ENCODE measurements at places on chromosomes 12 and 14. TPM values are rescaled to one million over a fixed set of nuclear protein-coding genes. Genes with fewer than 3 reads are reported as not detected.

HECTD4 gene
- total RNA-seq: 21.8 TPM

BICDL1 gene
- total RNA-seq: 0.65 TPM

DTX1 gene
- 0.16 TPM for total RNA-seq

PLD4 gene
- total RNA-seq: under 0.01 TPM

KRT5 gene
- not detected for total RNA-seq

SMCO2 gene
- not detected for total RNA-seq

GATC gene
- total RNA-seq: 17.2 TPM

NID2 gene
- 301 TPM for total RNA-seq

ERC1 gene
- total RNA-seq: 13.5 TPM

HNF1A gene
- total RNA-seq: 0.25 TPM

GPR137C gene
- 1.6 TPM for total RNA-seq

AQP2 gene
- not detected for total RNA-seq

SLC8B1 gene
- 26.2 TPM for total RNA-seq

TMTC1 gene
- 4.6 TPM for total RNA-seq

KRT7 gene
- total RNA-seq: 67.6 TPM

EML5 gene
- 0.16 TPM for total RNA-seq

RPGRIP1 gene
- not detected for total RNA-seq

PTGES3 gene
- total RNA-seq: 48.4 TPM

SIX6 gene
- total RNA-seq: not detected

CCDC175 gene
- total RNA-seq: not detected

FBLN5 gene
- total RNA-seq: 12.3 TPM

NRXN3 gene
- 6.1 TPM for total RNA-seq

DCD gene
- not detected for total RNA-seq

APOLD1 gene
- 3.6 TPM for total RNA-seq

SVOP gene
- total RNA-seq: not detected
